ENCODE measurements at places on chromosomes 3 and 15.
A peak's percentile ranks its signal among the peaks of the same experiment; 100 is the strongest.

DNA sequence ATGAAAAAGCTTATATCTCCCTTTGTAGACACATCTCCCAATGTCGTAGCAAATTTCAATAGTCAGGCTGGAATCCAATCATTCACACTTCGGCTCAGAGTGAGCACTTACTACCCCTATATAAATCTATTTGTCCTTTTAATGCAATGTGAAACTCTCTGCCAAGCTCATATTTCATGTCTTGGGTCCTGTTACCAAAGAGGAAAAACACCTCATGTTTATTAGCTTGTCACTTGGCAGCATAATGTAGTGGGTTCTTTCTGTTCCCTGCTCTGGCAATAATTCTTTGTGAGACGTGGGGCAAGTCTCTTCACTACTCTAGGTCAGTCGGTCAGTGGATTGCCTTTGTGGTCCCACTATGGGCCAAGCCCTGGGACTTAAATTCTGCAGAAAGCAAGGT lies 107.1 kb downstream of the SRGAP3 start:
- DNase-seq: no peak

- peak; percentile 33 for DNase-seq
Observed at GRCh38 chr15:83626171-83626802, 27.6 kb upstream of the ADAMTSL3 start.

- DNase-seq: peak; percentile 29
Observed at GRCh38 chr3:43620831-43621655, 768 bp downstream of the ANO10 start.

- no peak for DNase-seq
Observed at GRCh38 chr15:94305133-94305532, 73.8 kb downstream of the MCTP2 start.

DNA sequence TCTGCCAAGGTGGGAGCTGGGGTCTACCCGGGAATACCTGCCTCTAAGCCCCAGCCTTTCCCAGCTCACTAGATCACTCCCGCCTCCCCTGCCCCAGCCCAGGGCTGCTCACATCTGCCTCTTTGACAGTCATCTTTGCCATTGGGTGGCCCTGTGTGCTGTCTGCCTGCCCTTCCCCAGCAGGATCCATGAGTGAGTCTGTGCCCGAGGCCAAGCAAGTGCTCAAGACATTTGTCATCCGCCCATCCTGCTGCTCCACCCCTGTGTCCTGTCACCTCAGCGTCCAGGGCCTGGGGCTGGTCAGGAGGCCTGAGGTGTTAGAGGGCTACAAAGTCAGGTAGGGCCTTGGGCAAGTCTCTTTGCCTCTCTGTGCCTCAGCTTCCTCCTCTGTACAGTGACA lies 89.4 kb downstream of the LSM3 start:
- no peak for DNase-seq

DNA sequence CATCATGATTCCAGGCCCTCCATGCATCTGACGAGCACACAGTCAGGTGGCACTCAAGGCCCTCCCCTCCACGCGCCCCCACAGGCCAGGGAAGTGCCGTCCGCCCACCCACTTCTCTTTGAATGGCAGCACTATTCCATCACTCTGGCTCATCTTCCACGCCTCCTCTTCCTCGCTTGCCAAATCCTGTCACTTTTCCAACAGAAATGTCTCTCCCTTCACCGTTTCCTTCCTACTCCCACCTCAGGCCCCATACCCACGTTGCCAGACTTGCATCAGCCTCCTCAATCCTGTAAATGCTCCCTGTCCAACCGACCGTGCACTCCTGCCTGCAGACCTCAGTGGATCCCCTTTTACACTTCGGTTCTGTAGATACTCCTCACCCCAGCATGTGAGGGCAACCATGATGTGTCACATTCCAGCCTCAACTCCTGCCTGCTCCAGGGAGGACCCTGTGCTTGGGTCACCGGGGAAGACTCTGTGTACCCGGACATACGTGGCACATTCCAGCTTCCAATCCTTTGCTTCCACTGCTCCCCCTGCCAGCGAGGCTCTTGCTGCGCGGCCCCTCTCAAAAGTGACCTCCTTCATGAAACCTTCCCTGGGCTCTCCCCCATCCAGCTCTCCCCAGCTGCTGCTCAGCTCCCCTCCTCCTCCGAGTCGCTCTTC lies 29.6 kb downstream of the ADCY5 start:
- no peak for DNase-seq

DNA sequence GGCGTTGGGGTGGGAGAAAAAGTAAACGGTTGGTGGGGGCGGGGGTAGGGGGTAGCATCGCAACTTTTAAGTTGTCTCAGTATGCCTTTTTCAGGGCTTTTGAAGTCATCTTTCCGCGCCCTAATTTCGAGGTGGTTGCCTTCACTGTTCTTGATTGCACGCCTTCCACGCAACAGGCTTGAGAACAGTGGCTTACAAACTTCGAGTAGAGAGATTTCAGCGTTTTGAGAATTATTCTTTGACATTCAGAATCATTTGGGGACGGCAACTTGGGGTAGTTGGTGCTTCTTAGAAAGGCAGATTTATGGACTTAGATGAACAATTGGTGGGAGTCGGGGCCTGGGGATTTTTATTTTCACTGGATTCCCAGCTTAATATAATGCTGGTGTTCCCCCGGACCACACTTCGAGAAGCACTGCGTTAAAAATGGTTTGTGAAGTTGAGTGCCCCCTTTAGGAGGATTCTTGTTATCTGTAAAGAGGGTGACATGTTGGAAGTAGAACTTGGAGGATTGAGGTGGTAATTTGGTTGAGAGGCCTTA lies 880 bp downstream of the PPP4R2 start:
- peak; percentile 68 for DNase-seq

- no peak for DNase-seq
Observed at GRCh38 chr15:100900795-100901169, 18.4 kb upstream of the LRRK1 start.

- peak; percentile 98 for DNase-seq
Observed at GRCh38 chr3:149339931-149340309, 6.5 kb upstream of the TM4SF18 start.

DNA sequence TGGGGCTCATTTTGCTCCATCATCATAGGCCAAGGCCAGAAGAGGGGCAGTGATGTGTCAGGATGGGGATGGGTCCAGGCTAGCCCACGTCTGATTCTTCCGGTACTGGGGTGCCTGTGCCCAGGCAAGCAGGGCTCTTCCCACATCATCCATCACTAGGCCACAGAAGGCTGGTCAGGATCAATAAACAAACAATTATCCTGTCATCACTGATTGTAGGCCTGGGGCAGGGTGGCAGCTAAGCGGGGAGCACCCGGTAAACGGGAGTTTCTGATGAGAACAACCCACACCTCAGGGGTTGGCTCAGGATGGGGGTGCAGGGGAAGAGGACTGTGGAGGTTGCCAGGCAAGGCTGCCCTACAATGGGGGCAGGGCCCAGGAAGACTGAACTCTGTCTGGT lies 18.1 kb upstream of the CACNA2D2 start:
- DNase-seq: no peak

DNA sequence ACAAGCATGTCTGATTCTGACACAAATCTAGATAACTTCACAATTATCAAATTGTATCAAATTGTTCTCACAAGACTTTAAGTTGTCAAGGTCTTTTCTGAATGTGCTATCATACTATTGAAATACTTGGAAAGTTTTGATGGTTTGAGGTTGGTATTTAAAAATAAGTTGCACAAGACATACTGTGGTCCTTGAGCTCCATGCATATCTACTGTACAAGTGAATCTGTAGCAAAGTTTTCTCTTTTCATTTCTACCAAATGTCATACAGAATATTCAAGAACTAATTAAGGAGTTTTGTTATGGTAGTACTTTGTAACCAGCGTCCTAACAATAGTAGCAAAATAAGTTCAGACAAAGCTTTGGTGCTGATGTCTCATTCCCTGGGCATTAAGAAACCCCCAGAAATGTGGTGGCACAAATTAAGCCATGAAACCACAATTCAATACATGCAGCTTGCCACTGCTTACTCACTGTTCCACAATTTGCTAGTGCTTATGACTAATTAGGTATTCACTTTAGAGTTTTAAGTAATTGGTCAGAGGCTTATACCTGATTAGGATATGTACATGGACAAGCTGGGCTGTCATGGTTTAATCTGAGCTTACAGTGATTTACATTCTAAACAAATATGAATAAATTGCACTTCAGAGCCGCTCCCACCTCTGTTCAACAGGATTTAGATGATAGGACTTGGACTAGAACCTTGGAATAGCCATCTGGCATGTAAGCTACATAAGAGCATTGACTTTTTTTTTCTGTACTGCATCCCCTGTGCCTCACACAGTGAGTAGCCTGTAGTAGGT lies 8.8 kb downstream of the TBC1D23 start:
- peak; percentile 83 for DNase-seq

- DNase-seq: no peak
Observed at GRCh38 chr3:139327861-139328260, 16.0 kb upstream of the MRPS22 start.

DNA sequence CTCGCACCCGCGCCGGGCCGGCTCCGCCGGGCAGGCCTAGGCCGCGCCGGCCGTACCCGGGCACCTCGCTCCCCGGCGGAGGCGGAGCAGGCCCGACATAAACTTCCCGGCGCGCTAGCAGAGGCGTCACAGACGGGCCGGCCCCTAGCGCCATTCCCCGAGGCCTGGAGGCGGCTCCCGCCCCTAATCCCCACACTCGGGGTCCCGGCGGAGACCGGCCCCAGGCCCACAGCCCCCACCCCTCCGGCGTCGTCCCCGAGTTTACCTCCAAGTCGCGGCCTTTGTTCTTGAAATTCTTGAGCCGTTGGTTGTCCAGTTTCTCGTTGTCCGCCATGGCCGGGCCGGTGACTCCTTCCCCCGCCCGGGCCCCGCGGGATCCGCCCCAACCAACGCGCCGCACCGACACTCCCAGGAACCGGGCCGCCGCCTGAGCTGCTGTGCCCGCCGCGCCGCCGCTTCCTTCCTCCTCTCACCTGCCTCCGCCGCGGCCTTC lies 376 bp downstream of the KPNA4 start:
- DNase-seq: peak; percentile 47

- no peak for DNase-seq
Observed at GRCh38 chr15:90550919-90551318, 21.2 kb downstream of the CRTC3 start.

DNA sequence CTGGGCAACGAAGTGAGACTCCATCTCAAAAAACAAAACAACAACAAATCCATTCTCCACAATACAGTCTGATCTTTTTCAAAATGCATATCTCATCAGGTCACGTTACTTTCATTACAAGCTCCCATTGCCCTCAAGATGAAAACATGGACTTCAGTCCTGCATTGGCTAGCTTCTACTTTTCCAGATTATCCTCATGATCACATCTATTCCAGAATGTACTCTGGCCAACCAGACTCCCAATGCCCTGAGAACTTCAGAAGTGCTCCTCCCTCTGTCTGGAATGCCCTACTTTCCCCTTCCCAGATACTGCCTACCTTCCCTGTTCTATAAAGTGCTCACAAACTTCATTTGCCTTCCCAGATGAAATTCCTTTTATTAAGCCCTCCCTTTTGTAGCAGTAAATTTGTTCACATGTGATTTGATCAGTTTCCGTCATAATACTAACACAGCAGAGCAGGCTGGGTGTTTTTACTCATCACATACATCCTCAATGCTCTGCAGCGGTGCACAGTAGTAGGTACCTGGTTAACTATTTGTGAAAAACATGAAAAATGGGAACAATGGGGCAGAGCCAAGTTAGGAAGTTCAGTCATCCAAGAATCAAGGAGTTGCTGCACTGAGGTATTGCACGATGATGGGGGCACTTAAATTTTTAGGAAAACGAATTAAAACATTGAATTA lies 5.3 kb downstream of the RPL22L1 start:
- no peak for DNase-seq

GRCh38 chr3:116863270-116863770 lies 153.7 kb downstream of the TUSC7 start:
- DNase-seq: no peak

DNA sequence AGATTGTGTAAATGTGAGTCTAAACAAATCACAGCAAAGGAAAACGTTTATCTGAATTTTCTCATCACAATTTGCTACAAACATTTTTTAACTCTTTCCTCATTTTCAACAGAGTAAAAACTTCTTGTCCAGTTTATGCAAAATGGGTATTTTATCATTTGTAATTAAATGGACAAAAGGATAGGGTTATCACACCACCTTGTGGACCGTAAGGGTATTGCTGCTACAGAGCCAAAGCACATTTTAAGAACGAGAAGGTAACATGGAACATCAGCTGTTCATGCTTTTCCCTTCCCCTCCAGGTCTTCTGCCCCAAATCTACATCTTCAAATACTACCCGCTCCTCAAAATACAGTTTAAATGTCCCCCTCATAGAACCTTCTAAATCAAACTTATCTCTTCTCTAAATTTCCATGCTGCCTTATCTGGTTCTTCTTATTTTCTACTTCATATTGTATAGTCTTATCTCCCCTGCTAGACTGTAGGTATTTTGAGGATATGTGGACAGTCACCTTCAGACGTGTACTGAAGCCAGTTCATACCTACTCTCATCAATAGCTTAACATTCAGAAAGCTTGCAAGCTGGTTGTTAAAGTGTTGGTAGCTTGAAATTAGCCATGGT lies 12.8 kb upstream of the SETMAR start:
- peak; percentile 66 for DNase-seq

DNA sequence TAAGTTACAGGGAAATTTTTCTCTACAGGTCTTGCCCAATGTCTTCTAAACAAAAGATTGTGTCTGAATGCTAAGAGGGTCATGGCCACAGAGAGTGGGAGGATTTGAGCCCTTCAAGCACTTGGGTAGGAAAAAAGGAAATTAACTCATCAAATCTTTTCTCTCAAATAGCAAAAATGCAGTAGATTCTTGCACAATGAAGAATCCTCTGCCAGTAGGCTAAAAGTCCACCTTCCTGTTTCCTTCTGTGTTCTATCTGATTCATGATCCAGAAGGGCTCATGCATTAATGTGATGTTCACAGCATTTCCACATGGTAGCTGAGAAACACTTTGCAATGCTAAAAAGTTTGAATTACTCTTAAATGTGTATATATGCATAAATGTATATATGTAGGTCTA lies 177.1 kb downstream of the CD47 start:
- DNase-seq: peak; percentile 35

- DNase-seq: peak; percentile 65
Observed at GRCh38 chr3:13541691-13542090, 7.2 kb upstream of the FBLN2 start.

DNA sequence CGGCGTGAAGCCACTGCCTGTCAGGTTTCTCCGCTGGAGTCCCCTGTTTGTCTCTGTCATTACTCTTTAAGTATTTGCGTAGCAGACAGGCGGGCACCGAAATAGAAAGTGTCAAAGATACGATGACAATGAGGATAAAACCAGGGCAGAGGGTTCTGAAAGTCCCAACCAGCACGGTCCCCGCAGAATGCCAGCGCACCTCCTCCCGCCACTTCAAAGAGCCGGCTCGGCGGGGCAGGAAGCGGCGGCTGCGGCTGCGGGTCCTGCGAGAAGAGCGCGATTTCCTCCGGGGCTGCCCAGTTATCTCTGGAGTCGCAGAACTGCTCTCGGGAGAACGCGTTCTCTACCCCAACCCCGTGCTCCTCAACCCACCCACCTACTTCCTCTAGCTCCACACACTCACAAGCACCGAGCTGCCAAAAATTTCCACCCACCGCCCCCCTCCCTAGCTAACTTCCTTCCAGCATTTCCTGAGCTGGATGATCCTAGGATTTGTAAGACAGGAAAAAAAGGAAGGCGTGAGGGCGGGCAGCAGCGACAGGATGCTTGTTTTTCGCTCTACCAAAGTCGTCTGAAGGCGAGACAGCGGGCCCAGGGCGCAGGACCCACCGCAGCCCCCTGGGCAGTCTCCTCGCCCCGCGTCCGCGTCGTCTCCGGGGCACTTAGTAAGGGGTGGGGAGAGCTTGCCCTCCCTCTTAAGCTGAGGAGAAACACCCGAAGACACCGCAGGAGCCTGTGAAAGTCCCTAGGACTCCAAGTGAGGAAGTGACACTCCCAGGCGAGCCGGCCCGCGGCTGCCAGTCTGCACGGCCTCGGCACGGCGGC lies at the start of gene ARHGAP31:
Gene ARHGAP31 (plus strand): TSS at position 513 of the 825 bp plus-strand sequence. CDS start 522 bp downstream, outside the sequence.
- peak; percentile 77 for DNase-seq

- DNase-seq: no peak
Observed at GRCh38 chr3:127342735-127343134, 54.9 kb upstream of the PRR20G start.
